ENCODE measurements at places on chromosomes 3 and 15.
A peak's percentile ranks its signal among the peaks of the same experiment; 100 is the strongest.

- peak; percentile 25 for DNase-seq
Measured at GRCh38 chr15:74245342-74245931, 9.3 kb downstream of the CCDC33 start.

DNA sequence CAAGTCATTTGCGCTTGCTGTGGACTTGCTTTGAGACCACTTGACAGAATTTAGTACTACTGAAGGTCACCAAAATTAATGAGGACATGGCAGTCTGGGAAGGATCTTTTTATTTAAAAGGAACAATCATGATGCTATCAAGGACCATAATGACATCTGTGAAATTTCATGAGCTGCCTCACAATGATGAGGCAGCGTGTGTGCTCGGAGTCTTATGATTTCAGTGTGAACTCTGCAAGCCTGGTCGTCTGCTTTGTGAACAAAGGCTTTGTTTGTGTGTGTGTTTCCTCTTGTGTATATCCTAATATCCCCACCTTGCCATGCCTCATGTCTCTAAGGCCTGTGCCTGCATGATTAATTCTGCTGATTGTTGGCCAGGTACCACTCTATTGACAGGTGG, 46.7 kb downstream of the RAD54L2 start:
- DNase-seq = no peak

GRCh38 chr3:23153436-23153835, 49.7 kb upstream of the UBE2E2 start:
- no peak for DNase-seq

DNA sequence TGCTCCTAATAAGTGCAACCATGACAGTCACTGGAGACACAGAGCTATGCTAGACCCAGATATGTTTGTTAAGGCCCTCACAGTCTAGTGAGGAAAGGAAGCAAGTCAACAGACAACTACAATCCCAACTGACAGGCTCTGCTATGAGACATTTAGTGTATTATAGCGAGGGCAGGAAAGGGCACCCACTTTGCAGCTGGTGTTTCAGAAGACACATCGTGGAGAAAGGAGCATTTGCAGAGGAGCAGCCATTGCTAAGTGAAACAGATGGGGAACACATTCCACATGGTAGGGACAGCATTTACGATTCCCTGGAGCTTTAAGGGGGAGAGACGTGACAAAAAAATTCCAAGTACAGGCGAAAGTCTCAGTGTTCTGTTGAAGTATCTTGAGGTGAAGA, 685.6 kb downstream of the AGBL1 start:
- DNase-seq = no peak

- no peak for DNase-seq
Measured at GRCh38 chr15:55775316-55775715, 32.4 kb upstream of the PRTG start.

DNA sequence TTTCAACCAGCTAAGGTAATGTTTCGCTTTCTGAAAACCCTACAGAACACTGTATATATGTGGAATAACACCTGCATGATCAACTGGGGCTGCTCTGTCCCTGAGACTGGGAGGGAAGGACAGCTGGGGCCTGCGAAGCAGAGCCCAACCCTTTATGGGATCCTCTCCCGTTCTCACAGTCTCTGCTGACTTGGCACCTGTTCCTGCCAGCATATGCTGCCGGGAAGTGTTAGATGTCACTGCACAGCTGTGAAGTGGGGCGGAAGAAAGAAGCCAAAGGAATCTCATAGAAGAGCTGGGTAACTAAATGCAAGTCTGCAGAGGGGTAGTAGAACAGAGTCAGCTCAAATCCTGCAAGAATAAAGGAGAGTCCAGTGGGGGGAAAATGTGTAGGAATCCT, 29.6 kb downstream of the LRRC3B start:
- no peak for DNase-seq

GRCh38 chr3:43028001-43028400, 48.9 kb downstream of the GASK1A start:
- no peak for DNase-seq

- no peak for DNase-seq
Measured at GRCh38 chr15:62462268-62462667, 297.2 kb upstream of the C2CD4B start.

DNA sequence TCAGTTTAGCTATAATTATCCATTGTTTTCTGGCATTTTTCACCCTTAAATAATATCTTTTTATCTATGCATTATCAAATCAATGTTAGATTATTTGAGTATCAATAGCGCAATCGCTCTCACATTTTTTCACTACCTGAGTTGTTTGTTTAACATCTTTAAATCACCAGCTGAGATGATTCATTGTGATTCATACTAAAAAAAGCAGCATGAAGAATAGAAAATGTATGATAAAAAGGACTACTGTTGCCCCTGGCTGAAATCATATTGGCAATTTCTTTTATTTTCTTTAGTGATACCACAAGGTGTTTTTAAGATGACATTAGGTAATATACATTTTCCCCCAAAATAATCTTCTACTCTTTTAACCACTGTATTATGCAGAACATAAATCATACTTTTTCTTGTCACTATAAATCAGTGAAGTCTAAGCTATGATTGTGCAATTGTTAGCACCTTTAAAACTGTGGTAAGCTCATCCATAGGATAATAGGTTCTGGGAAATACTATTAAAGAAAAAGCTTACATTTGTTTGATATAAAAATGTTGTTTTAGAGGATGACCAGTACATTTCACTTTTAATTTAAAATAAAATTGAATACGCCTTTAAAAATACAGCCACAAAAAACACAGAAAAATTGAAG, 889.1 kb downstream of the NAALADL2 start:
- no peak for DNase-seq

DNA sequence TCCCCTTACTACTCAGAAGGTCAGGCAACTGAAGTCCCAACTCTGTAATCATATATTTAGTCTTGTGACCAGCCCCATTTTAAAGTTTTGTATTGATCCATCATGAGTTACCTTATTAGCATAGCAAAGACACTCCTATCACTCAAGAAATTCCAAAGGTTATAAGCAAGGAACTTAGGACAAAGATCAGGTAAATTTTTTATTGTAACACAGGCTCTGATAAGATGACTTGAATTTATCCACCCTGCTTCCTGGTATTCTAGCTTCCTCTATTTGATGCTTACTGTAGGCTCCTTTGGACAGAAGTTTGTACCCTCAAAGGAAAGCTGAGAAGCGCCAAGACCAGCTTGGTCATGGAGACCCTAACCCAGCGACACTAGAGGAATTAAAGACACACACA, 8.2 kb upstream of the NDN start:
- no peak for DNase-seq

GRCh38 chr15:101618076-101618475, 34.1 kb downstream of the TM2D3 start:
- DNase-seq = no peak

DNA sequence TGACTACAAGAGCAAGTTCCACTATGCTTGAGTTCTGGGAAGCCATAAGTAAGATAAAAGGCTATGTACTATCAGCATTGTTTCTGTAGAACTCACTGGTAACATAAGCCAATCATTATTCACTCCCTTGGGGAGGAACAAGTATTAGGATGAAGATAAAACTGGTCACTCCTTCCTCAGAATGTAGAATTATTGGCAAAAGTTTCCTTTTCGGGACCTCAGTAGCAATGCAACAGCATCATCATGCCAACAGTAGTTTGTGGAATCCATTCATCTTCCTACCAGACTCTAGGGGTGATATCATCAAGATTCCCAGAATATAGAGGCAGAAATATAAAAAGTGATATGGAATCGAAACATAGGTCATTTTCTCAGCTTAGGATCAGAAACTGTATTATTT, 209.5 kb downstream of the PLOD2 start:
- DNase-seq = no peak

- no peak for DNase-seq
Measured at GRCh38 chr3:149080699-149081091, 5.6 kb downstream of the HLTF start.

GRCh38 chr3:83868909-83869567, 1089.8 kb upstream of the CADM2 start:
- no peak for DNase-seq

GRCh38 chr3:190019006-190019405, 101.7 kb downstream of the P3H2 start:
- DNase-seq = no peak

GRCh38 chr3:127751163-127751621, 71.1 kb downstream of the MGLL start:
- DNase-seq = no peak

DNA sequence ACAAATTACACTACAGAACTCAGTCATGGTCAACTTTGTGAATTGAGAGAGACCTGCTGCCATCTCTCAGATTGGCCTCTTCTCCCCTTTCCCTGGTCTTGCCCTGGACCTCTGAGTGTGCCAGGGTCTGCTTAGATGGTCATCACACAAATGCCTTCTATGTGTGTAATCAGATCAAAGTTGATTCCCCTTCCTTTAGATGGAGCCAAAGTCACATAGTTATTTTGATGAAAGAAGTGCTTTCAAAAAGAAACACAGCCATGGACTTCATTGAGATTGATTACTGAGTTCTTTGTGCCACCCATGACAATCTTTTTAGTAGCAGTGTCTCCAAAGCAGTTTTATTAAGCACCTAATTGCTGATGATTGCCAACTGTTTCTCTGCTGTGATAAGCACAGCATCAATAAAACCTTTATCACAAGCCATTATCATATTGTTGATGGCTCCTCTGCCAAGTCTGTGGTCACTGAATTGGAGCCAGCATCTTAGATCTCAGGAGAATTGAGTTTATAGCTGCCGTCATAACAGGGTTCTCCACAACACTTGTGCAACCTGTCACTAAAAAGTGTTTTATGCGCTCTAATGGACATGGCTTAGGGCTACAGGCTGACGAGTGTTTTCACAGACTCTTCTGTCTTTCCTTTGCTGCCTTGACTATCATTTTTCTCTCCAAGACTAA, 149.7 kb upstream of the NUDT16 start:
- no peak for DNase-seq

DNA sequence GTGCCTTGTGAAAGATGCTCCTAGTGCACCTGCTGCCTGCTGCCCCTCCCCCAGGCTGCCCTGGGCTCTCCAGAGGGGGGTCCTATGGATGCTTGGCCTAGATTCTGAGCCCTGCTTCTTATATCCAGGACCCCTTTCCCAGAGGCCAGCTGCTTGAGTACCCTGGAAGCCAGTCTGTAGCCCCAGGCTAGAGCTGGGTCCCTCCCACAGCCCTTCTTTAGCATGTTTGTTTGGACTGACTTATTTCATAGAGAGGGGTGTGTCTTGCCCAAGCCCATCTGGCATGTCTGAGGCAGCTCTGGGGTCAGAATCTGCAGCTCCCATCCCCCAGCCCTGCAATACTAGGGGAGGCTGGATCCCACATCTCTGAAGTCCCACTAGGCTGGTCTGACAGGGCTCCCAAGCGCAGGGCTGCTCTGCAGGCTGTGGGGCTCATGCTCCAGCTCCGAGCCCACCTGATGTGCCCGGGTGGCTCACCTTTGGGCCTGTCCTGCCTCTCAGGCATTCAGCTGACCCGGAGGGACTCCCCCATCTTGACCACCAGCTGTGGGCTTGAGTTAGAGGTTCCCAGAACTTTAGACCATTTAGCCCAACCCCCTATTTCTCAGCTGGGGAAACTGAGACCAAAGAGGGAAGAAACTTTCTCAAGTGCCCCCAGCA, 3.1 kb downstream of the CHRNB4 start:
- DNase-seq = no peak

GRCh38 chr15:31089368-31090047, 12.0 kb downstream of the TRPM1 start:
- no peak for DNase-seq

DNA sequence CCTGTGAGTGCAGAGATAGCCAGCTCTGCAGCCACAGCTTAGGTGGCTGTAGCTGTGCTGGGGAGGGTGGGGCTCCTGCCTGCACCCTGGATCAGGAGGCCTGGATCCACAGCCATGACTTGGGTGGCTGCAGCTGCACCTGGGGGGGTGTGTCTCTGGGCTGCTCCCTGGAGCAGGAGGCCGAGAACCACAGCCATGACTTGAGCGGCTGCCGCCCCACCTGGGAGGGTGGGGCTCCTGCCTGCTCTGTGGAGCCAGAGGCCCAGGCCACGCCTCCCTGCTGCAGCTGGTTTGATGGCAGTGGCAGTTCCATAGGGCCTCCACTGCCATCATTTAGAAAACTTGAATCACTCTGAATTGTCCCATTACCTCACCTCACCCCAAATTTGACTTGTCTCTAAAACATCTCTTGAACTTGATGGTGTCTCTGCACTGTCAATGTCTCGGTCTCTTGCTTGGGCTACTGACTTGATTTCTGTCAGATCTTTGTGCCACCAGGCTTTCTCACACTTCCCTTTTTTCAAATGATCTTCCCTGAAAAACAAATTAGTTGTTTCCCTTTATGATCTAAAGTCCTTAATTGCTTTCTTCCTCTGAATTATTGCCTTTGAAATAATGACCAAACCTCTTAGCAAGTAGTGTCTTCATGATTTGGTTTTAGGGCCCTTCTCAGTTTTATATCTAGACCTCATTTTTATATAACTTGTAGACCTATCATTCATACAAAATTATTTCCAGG, 313.2 kb upstream of the MME start:
- DNase-seq = no peak

DNA sequence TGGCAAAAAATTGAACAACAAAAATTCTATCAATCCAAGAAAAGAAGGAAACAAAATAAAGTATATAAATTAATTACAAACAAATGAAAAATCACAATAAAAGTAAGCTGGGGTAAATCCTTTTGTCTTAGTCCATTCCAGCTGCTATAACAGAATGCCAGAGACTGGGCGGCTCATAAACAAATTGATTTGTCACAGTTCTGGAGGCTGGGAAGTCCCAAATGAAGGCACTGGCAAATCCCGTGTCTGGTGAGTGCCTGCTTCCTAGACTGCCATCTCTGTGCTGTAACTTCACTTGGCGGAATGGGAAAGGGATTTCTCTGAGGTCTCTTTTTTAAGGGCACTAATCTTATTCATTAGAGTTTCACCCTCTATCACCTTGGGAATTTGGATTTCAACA, 53.6 kb upstream of the RPL35A start:
- no peak for DNase-seq

GRCh38 chr15:92418864-92419263, 25.2 kb downstream of the ST8SIA2 start:
- no peak for DNase-seq

DNA sequence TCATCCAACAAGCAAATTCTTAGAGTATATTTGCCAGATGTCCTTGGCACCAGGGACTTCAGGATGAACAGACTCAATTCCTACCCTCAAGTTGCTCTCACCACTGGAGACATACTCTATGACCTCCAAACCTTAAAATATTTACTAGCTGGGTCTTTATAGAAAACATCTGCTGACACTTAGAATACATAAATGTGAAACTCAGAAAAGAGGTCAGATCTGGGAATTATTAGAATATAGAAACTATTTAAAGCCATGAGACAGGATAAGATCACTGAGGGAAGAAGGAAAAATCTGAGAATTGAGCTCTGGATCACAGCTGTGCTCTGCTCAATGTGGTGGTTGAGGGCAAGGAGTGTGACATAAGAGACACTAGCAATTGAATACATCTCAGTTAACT, 695.4 kb upstream of the UBE2E2 start:
- DNase-seq = no peak

DNA sequence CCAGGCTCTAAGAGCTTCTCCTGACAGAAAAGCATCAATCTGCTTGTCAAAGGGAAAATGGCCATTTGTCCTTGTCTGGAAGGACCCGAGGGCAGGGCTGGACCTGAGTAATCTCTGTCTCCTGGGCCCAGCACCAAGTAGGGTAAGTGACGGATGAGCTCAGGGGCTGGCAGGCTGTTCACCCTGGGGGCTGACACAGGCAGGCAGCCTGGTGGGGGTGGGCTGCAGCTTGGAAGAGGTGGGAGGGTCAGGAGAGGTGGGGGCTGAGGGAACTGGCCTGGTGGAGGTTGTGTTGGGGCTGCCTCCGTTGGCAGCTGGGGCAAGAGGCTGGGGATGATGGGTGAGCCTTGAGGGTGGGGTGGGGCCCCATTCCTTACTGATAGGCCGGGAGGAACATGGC, 42.3 kb upstream of the ADPGK start:
- no peak for DNase-seq

- DNase-seq = no peak
Measured at GRCh38 chr3:101244212-101244575, 76.2 kb downstream of the IMPG2 start.
